ENCODE measurements at places on chromosomes 12 and 14.

DNA sequence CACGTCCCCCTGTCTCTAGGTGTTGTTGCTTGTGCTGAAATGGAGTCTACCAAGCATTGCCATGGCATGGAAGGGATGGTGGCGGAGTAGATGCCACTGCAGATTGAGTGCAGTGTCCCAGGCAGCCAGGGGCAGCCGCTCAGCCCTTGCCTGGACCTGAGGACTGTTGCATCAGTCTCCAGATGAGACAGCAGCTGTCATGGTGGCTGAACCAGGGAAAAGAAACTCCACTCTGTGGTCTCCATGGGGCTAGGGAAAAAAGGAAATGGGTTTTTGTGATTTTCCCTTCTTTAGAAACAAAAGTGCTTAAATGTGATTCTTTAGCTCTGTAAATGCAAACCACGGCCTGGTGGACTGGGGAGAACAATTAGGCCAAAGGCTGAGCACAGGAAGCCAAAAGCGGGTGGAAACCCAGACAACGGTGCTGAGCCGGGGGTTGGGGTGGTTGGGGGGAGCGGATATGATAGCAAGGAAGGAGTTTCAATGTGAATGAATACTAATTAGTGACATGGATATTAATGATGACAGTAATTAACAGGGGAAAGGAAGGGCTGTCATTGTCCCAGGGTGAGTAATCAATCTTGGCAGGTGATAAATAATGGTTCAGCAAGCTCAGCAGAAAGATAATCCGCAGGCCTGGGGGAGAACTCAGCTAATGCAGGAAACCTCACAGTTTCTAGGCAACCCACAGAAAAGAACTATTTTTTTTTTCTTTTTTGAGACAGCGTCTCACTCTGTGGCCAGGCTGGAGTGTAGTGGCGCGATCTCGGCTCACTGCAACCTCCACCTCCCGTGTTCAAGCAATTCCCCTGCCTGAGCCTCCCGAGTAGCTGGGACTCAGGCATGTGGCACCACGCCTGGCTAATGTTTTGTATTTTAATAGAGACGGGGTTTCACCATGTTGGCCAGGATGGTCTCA is 442.6 kb downstream of the DPF3 start:
- peak; percentile 18 for DNase-seq

DNA sequence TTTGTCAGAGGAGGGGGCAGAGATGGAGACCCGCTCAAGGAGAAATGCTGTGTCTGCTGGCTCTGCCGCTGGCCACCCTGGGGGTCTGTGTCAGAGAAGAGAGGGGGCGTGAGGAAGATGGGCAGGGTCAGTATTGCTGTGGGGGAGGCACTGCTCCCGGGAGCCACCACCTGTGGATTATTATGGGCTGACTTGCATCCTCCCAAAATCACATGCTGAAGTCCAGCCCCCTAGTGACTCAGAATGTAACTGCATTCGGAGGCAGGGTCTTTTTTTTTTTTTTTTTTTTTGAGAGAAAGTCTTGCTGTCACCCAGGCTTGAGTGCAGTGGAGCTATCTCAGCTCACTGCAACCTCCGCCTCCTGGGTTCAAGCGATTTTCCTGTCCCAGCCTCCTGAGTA is 12.3 kb downstream of the ABCD4 start:
- no peak for DNase-seq

DNA sequence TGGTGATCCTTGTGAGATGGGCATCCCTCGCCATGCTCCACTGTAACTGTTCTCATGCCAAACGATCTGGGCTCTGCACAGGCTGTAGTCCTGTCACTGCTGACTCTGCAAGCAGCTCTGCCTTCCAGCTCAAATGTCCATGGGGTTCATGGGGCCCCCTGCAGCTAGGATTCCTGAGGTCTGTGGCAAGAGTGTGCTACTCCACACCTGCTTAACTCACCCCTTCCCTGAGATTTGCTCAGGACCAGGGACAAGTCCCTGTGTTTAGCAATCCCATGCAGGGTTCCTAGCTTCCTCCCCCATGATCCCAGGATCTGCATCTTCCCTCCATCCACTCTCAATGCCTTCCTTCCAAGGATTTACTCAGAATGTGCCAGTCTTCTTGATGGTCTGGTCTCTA is 241.0 kb downstream of the ASCL1 start:
- no peak for DNase-seq

DNA sequence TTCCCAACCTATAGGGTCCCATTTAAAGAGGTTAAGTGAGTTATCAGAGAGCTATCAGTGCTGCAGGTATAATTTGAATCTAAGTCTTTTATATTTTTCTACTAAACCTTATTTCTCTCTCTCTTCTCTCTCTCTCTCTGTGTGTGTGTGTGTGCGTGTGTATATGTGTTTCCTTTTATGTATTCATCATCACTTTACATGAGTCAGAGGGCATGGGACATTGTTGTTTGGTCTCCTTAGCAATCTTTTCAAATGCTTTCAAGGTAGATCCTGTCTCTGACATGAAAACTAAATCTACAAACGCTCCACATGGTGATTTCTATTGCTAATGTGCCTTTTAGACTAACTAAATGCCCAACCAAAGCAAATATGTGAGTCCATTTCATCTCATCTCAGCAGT is 459.7 kb downstream of the BTG1 start:
- no peak for DNase-seq

DNA sequence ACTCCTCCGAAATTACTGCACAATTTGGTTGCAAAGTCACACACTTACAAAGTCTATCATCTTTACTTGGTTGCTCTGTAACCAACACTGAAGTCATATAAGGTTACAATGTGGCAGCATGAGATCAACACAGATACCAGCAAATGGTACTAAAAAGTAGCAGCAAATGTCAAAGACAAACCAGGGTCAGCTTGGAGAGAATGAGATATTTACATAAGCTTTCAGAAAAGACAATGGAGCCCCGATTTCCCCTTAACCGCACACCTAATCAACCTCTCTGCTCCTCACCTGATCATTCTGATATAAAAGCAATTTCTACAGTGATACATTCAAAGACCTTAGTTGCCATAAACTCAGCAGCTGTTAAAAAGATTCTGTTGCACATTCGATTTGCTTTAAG is 76.4 kb upstream of the FOXN3 start:
- DNase-seq, result no peak

- no peak for DNase-seq
Measured at GRCh38 chr14:30227876-30228275, 300.2 kb upstream of the PRKD1 start.

GRCh38 chr14:105013150-105013785 is 7.6 kb downstream of the CDCA4 start:
- DNase-seq, result no peak

- DNase-seq, result peak; percentile 67
Measured at GRCh38 chr12:9331218-9331626, 123.0 kb upstream of the PZP start.

DNA sequence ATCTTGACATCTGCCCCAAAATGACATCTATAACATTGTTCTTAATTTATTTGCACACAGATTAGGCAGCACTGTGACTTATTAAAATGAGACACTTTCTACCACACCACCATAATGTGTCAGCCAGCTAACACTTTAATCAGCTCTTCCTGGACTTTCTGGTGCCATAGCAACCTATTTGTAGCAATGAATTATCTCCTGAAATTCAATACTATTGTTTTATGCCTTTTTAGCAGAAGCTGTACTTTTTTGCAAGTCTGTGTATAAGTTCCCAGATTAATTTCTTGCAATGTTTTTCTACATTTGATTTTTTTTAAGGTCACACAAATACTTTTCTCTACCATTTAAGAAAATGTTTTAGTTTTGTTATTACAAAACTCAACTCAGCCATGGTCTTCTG is 72.8 kb upstream of the SAV1 start:
- no peak for DNase-seq

GRCh38 chr12:2752676-2753371 is 41.9 kb upstream of the FKBP4 start:
- peak; percentile 57 for DNase-seq

Measured in activated T-cell treated with anti-CD3 and anti-CD28 coated beads for 24 hours (primary cell).